ENCODE measurements at places on chromosomes 1 and 21.
A peak's percentile ranks its signal among the peaks of the same experiment; 100 is the strongest.

- no peak for DNase-seq
Observed at GRCh38 chr1:51344602-51345299, 14.4 kb upstream of the TTC39A start.

DNA sequence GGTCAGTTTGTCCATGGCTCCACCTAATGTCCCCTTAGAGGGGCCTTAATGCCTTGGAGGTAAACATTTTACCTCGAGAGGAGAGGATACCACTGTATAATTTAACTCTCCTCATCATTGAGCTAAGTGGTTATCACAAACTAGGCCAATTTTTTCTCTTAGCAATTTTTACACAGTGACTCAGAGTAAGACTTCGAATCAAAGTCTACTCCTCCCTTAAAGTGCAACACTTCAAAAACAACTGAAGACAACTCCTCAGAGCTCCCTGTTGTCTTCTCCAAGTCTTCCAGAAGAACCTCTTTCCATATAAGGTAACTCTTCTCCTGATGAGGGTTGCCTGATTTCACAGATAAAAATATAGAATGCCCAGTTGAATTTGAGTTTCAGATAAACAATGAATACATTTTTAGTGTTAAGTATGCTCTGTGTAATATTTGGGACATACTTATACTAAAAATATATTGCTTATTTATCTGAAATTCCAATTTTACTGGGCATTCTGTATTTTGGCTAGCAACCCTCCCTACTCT is 4.9 kb upstream of the PTGFRN start:
- DNase-seq = no peak

- no peak for DNase-seq
Observed at GRCh38 chr1:236416165-236416564, 22.1 kb downstream of the EDARADD start.

DNA sequence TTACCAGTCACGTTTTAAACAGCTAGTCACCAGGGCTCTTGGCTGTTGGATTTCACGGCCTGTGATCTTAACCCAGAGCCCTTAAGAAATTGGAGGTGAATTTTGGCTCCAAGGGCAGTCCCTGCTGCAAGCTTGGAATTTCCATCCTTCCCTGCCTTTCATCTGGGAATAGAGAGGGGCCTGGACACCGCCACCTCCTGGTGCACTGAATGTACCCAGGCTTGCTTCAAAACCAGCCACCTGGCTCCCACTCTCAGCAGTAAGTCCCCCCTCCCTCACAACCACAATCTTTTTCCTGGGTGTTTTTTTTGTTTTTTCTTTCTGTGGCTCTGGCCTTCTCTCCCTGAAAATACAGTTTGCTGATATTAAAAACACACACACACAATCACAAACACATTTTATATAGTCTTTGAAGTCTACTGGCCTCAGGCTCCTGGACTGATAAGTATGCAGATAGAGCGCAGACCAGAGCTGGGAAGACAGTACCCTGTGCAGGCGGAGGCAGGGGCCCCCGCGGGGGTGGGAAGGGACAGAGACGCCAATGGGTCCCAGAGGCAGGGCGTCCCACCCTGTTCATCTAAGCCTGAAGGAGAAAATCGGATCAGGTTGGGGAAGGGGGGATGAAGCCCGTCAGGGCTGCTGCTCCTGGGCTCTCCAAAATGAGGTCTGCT is 65.8 kb upstream of the IGSF21 start:
- no peak for DNase-seq

DNA sequence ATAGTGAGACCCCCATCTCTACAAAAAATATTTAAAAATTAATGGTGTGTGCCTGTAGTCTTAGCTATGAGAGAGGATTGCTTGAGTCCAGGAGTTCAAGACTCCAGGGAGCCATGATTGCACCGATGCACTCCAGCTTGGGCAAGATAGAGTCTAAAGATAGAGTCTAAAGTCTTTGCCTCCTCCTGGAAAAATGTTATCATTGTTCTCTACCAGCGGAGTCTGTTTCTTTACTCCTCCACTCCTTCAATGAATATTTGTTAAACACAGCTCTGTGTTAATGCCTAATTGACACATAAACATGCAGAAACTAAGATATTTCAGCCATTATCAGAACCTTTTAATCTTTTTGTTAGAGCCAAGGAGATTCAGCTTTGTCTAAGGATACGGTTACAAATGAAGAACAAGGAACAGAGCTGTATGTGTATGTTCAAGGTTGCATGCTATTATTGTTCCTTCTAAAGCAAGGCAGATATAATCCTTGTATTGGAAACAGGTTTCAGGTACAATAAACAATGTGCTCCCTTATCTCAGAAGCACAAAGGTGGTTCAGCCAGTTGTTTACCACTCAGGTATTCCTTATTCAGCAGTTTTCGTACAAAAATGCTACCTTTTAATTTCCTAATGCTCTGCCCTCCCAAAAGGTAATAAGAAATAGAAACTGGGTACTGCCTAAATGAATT is 15.4 kb downstream of the OVAAL start:
- DNase-seq = no peak

DNA sequence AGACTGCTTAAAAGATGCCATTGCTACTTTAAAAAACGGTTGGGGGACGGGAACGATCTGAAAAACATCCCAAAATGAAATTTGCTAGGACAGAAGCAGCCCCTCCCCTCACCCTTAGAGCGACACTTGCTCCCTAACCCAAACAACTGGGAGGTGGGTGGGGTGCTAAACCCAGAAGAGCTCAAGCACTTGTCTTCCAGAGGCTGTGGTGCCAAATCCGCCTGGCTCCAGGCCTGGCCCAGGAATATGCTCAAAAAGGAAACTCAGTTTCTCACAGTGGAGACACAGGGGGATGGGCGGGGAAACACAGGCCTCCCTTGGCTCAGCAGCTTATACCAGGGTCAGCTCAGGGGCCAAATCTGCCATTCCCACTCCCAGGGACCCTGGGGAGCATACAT is 644 bp upstream of the PBXIP1 start:
- DNase-seq = no peak

GRCh38 chr1:232883992-232884661 is 66.3 kb upstream of the NTPCR start:
- DNase-seq = no peak

- DNase-seq = peak; percentile 58
Observed at GRCh38 chr1:161440312-161440894, 64.9 kb upstream of the FCGR2A start.

DNA sequence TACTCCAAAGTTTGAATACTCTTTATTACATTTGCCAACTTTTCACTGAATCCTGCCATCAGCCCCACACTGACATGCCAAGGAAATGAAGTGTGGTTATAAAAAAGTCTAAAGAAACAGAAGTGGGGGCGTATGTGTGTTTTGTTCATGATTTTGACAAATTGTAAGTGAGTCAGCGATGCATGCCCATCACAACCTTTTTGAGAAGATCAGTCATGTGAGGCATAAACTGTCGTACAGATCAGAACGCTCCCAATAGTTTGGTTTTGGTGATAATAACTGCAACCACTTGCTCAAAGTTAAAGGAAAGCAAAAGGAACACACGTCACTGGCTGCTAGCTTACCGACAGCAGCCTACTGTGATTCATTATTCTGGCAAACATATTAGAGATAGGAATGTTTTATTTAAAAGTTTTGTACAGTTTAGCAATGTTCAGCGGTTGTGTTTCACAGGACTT is 95.6 kb downstream of the RGS2 start:
- DNase-seq = no peak

DNA sequence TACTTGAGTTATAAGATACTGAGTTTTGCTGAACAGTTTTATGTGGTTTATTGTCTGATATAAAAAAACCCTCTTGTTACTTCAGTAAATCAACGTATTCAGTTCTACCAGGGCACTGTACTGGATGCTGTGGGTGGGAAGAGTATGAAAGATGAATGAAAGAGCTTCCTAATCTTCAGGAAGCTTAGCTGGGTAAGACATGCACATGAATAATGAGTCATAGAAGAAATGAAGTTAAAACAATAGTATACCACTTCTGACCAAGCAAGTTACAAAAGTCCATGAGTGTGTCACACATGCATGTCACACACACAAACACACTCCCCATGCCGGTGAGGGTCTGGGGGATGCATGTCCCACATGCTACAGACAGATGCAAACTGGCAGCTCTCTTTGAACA is 105.9 kb downstream of the SIPA1L2 start:
- no peak for DNase-seq
